ENCODE measurements at places on chromosomes 1 and 21.

DNA sequence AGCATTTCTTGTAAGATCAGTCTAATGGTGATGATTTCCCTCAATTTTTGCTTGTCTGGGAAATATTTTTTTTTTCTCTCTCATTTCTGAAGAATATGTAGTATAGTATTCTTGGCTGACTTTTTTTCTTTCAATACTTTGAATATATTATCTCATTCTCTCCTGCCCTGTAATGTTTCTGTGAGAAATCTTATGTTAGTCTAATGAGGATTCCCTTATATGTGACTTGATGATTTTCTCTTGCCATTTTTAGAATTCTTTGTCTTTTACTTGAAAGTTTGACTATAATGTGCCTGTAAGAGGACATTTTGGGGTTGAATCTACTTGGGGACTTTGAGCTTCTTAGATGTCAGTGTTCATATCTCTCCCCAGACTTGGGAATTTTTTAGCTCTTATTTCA is 40.0 kb upstream of the PCBP3 start:
- no peak for DNase-seq

GRCh38 chr1:15983275-15983674 is 7.4 kb upstream of the ZBTB17 start:
- no peak for DNase-seq

DNA sequence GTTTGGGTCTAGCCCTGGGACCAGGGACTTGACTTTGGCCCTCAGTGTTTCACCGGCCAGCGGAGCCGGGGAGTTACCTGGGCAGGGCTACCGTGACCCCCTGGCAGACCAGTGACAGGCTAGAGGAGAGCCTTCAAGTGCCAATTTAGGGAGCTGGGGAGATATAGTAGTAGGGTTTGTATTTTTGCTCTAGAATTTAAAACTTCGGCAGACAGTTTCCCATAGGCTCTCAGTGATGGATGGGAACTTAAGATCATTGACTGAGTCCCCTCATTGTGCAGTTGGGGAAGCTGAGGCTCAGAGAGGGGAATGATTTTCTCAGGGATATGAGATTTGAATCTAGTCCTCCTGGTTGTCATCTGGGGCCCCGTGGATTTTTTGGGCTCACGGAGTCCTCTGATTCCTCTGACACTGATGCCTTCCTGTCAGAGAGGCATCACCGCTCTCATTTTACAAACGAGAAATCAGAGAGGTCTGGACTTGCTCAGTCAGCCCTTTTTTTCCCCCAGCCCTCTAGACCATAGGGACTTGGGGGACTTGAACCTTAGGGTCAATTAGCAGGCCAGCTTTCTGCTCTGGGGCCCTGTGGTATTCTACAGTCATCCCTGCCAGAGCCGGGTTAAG is 58.3 kb upstream of the ACOT11 start:
- no peak for DNase-seq

DNA sequence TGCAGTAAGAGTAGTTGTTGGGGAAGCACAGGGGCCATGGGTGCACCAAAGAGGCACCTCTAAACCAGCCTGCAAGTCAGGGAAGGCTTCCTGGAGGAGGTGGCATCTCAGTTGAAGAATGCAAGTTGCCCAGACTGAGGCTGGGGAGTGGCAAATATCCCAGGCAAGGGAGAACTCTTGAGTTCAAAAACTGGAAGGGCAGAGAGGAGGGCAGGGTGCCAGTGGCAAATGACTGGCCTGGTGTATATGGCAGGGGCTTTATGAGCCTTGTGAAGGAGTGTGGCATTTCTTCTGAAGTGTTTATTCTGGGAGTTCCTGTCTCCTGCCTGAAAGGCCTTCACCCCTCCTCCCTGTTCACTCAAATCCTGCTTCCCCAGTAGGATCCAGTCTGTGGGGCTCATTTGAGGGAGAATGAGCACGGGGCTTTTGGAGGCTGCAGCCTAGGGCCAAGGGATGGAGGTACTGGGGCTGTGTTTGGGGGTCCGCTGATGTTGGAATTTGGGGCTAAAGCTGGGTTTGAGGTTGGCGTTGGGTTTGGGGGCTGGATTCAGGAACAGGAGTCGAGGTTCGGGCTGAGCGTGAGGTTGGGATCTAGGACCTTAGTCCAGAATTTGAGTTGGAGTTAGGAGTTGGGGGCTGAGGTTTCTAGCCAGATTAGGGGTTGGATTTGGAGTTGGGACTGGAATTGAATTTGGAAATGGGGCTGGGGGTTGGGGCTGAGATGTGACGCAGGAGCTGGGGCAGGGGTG is at the start of gene TMEM125:
TMEM125 (plus strand) TSS at position 357 of the 749 bp plus-strand sequence. CDS start 2,740 bp downstream, outside the sequence.
- DNase-seq: no peak

- no peak for DNase-seq
Measured at GRCh38 chr1:235918465-235918864, 51.8 kb upstream of the LYST start.

GRCh38 chr1:71656902-71657301 is 576.1 kb upstream of the ZRANB2 start:
- no peak for DNase-seq

- DNase-seq: no peak
Measured at GRCh38 chr21:44887126-44887806, 13.8 kb upstream of the PTTG1IP start.

DNA sequence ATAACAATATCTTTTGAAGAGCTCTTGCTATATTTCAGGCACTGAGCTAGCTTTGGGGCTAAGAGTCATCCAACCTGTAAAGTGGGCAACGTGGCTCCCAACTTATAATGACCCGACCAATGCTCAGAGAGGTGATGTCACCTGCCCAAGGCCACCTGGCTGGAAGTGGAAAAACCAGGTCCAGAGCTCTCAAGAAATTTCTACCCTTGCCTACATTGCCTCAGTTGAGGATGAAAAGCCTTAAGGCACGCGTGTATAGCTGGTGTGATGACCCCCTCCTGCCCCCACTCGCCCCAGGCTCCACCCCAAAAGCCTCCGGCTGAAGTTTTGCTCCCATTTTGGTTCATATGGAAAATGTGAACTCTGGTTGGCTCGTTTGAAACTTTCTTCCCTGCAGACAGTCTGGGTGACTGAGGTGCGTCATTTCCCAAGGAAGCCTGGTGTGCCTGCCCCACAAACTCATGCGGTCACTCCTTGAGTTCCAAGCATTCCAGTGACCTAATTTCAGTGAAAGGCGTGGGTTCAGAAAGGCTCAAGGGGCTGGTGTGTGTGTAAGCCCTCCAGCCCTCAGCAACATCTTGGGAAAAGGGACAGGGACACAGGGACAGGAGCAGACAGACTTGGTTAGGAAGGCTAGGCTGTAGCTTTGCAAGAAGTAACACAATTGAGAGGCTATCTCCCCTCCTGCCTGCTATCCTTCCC is 20.5 kb downstream of the HTR1D start:
- DNase-seq: no peak

DNA sequence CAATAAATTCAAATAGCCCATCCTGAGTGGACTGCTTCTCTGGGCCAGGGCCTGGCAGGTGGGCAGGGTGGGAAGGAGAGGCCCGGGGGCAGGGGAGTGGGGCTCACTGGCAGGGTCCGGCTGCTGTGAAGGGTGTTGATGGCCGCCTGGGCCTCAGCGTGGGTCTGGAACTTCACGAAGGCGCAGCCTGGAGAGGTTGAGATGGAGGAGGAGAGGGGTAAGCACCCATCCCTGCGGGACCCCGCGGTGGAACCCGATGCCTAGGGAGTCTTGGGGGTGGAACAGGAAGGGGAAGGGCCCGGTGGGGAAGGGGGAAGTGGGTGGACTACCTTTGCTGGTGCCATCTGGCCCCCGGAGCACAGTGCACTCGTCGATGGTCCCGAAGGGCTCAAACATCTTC is 7.7 kb downstream of the CELF3 start:
- no peak for DNase-seq

- no peak for DNase-seq
Measured at GRCh38 chr1:2791027-2791760, 10.3 kb downstream of the TTC34 start.

- DNase-seq: no peak
Measured at GRCh38 chr1:204087893-204088528, 15.1 kb downstream of the SOX13 start.

DNA sequence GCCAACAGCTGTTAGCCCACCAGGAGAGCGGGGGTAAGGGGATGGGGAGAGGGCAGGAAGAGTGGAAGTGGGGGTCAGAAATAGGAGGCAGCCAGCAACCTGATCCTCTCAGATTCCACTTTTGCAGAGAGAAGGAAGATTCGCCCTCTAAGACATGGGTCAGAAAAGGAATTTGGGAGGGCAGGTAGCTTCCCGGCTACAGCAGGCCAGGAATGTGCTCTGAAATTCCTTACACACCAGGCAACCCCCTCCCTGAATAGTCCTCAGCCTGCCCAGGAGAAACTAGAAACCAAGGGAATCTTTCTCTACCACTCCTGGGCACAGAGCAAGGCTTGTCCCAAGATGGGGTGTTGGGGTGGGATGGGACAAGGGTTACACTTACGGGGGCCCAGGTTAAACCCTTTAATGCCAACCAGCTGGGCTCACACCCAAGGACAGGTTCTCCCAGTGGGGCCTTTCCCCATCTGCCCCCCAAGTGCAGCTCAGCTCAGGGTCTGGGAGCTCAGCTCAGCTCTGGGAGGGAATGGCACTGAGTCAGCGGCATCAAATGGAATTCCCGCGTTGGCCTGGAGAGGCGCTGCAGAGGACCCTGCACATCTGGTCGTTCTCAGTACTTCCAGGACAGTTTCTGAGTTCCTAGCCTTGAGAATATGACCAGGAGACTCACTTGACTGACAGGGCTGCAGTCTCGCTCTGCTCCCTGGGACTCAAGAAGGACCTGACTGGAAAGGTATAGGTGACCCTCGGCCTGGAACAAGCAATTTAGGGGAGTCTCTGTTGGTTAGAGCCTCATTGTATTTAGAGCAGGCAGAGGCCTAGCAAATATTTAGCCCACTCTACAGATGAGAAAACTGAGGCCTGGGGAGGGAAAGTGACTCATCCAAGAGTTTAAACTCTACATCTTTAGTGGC is 761 bp downstream of the TNNT2 start:
- DNase-seq: peak; percentile 97

GRCh38 chr1:247077876-247078257 is 744 bp downstream of the ZNF670 start:
- no peak for DNase-seq

- DNase-seq: no peak
Measured at GRCh38 chr1:147384804-147385203, 142.3 kb downstream of the CHD1L start.

DNA sequence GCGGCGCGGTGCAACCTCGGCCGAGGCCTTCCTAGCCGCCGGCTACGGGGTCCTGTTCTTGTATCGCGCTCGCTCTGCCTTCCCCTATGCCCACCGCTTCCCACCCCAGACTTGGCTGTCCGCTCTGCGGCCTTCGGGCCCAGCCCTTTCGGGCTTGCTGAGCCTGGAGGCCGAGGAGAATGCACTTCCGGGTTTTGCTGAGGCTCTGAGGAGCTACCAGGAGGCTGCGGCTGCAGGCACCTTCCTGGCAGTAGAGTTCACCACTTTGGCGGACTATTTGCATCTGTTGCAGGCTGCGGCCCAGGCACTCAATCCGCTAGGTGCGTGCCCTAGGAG is 379 bp downstream of the PPCS start:
- peak; percentile 4 for DNase-seq

DNA sequence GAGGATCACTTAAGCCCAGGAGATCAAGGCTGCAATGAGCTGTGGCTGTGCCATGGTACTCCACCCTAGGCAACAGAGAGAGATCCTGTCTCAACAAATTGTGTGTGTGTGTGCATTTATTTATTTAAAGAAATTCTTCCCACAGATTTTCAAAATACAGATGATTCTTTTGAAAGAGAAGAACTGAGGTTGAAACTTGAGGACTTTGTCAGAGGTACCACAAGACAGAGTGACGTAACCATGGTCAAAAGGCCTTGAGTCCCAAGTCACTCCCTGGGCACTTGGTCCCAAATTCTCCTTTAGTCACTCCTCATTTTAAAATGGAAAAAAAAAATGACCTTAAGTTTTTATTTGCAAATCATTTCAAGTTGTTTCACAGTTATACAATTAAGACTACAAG is 57.4 kb downstream of the TIAM1 start:
- no peak for DNase-seq

DNA sequence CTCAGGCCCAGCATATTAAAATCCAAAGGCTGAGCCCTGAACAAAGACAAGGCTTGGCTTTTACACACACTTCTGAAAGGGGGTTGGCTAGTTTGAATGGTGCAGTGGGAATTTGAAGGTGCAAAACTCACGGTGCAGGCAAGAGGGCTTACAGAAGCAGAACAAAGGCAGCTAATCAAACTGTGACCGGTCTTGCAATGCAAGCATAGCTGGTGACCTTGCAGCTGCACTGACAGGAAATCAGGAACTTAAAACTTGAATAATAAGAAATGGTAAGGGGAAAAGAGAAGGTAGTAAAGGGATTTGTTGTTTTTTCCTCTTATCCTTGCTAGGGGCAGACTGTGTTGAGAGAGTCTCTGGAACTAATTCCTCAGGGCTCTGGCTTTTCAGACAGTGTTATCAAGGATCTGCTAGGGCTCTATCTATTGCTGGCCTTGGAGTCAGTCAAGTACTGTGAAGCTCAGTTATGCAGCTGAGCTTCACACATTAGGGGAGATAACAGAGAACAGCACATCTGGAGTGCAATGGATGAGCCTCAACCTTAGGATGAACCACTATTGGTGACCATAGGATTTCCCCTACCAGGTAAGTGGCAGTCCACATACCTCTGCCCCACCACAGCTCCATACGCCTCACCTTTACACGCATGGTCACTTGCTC is 97.6 kb downstream of the PPIAL4G start:
- DNase-seq: no peak

DNA sequence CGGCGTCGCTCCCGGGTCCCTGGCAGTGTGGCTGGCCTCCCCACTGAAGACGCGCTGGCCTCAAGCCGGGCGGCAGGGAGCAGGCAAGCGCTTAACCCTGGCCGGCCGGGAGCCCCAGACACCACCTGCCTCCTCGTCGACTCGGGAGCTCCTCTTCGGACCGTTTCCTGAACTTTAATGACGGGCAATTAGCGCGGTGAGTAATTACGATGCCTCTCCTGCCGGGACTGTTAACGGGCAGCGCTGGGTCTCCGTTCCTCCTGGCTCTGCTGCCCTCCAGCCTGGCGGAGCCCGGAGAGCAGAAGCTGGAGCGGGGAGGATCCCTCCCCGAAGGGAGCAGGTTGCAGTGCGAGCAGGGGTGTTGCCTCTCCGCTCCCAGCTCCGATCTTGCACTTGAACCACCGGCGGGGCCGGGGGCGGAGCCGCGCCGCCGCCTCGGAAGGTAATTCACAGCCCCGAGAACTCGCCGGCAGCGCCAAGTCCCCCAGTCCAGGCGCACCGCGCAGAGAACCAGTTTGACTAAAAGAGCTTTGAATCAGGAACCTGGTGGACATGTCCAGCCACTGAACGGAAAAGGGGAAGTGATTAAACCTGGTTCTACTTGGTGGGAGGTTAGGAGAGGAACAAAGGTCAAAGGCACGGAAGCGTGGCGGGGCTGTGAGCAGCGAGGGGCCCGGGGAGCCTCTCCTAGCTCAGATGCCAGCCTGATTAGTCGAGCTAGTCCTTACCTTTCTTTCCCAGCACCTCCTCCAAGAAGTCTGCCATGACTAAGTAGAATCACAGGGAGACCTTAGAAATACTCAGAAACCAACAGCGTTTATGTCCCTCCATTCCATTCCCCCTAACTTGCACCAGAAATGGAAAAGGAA is 18.3 kb upstream of the PLEKHA6 start:
- DNase-seq: peak; percentile 60

DNA sequence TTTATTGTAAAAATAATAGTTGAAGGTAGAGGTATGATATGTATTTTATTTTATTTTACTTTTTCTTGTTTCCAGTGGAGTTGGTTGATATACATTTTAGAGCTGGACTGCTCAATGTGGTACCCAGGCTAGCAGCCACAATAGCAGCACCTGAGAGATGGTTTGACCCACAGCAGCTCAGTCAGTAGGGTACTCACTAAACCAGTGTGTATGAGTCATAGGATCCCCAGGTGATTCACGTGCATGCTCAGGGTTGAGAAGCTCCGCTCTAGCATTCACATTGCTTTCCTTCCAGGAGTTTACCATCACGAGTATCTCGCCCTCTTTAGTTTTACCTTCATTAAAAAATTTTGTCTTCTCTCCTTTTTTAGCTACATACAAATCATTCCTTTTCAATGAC is 96.0 kb upstream of the PAXBP1 start:
- DNase-seq: no peak

Measured in NCI-H524 (cell line).